ENCODE measurements at places on chromosomes 16 and 17.

DNA sequence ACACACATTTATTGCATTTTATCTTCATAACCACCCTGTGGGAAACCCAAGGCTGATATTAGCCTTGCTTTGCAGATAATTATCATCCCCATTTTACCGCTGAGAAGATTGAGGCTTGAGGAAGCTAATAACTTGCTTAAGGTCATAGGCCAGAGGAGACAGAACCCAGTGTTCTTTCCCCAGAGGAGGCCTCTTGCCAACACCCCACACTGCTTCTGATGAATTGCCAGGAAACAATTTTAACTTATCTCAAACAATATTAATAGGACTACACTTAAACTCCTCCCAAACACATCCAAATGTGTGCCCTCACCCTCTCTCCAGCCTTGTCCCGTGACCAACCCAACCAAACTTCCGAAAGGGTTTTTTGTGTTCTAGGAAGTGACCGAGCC is 2.1 kb upstream of the SPG7 start:
- no peak for DNase-seq

GRCh38 chr16:4968879-4969483 is 10.9 kb downstream of the SEC14L5 start:
- no peak for DNase-seq

DNA sequence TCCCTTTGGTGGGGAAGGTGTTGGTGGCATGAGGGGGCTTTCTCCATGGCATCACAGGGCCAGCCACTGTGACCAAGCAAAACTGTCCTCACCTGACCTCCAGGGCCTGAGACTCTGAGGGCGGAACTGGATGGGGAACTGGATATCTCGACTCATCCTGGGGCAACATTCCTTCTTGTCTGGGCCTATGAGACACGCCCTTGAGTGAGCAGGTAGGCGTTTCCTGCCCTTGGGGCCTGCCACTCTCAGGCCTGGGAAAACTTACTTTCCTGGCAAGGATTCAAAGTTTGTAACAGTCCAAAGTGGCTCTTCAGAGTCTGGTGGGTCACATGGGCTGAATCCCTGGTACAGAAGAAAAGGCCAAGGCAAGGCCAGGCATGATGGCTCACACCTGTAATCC is 9.6 kb downstream of the MT1X start:
- no peak for DNase-seq

- DNase-seq, result no peak
Measured at GRCh38 chr17:81338274-81339190, 43.4 kb upstream of the SLC38A10 start.

GRCh38 chr17:33049781-33050414 is 58.3 kb downstream of the SPACA3 start:
- DNase-seq, result no peak

DNA sequence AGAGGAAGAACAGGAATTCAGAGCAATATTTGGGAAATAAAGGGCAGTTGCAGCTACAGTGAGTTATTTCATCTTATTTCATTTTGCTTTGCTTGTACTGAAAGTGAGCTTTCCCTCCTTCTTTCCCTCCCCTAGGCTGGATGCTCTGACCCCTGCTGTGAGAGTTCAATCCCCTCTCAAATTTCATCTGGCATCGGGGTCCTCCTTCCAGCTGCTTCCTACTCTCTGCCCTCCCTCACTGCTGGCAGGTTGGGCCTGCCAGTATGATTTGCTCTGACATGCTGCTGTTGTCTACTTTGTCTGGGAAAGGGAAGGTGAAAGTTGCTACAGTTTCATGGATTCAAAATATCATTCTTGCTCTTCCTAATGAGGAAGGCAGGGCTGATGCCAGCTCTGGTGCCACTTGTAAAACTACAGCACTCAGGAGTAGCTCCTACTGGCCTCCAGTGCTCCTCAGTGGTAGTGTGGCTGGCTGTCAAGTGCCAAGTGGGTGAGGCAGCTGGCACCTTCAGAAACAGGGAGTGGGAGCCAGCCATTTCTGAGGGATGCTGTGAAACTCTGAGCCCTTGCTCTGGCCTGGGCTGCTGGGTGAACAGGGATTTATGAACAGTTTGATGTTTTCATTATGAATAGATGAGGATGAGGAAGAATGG is 408.6 kb downstream of the HAPSTR1 start:
- no peak for DNase-seq

GRCh38 chr17:48539177-48539576 is 5.7 kb downstream of the HOXB2 start:
- no peak for DNase-seq

DNA sequence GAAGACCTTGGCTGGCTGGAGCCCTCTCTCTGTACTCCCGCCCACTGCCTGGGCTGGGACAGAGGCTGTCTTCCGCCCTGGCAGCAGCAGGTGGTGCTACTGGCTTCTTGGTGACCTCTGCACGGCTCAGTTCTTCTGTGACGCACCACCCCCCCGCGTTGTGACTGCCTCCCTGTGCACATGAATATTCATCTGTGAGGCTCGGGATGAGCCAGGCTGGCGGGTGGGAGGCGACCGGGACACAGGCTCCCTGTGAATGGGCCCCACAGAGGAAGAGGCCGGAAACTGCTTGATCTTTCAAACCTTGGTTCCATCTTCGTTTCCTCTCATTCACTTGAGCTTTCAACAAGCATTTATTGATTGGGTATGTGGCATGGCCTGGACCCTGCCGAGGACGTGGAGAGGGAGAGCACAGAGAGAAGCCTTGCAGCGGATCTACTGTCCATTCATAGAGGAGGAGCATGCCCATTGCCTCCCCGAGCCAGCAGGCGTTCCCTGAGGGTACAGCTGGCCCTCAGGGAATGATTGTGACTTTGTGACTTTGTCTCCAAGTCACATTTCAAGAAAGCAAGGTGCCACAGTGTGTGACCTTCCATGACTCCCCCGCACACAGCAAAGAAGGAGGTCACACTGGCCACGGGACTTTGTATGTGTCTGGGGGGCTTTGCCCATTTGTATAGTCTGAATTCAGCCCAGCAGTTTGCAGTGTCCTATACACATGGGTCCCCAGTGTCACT is 45.0 kb downstream of the B9D1 start:
- DNase-seq, result no peak

GRCh38 chr17:32880671-32881453 is 3.9 kb upstream of the MYO1D start:
- DNase-seq, result no peak

- no peak for DNase-seq
Measured at GRCh38 chr16:3952737-3953131, 72.2 kb upstream of the CREBBP start.

DNA sequence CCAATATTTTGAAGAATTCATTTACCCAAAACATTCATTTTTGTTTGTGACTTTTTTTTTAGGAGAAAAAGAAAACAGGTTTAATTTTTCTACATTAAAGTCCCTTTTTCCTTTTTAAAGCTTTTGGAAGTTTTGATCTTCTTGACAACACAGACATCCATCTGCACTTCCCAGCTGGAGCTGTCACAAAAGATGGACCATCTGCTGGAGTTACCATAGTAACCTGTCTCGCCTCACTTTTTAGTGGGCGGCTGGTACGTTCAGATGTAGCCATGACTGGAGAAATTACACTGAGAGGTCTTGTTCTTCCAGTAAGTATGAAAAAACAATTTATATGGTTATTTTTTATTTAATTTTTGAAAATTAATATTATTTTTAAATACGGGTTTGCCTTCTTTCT is 37.2 kb downstream of the SIAH1 start:
- DNase-seq, result no peak

DNA sequence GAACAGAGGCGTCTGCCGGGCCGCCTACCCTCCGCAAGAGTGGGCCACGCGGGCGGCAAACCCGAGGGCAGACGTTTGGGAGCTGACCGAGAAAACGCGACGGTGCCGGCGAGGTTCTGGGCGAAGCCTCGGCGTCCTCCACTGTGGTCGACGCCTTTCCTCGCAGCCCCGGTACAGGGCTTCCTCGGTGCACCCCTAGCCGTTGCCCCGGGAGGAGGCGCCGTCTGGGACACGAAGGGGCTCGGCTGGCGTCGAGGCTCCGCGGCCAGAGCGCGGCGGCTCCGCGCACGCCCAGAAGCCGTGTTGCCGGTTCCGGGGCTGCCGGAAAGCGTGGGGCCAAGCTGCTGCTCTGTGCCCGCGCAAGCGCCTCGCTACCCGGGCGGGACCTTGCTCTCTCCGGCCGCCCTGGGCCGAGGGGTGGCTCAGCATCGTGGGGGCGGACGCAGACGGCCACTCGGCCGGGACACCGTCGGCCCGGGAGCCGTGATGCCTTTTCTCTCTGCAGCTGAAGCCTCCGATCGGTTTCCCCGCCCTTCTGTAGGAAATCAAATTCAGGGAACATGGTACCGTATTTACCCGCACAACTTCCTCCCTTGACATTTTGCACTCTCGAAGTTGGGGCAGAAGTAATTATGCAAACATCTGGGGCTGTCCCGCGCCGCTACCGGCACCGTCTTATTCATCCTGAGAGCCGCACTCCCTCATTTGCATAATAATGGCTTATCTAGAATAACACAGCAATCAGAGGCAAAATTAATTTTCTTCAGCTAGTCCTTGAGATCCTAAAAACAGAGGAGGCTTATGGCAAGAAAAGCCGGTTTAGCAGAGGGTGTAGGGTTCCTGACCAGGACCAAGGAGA is 7.3 kb upstream of the CBX8 start:
- peak; percentile 68 for DNase-seq

- no peak for DNase-seq
Measured at GRCh38 chr16:78638371-78638770, 538.9 kb downstream of the WWOX start.

- DNase-seq, result no peak
Measured at GRCh38 chr16:24273508-24274182, 17.5 kb downstream of the CACNG3 start.

DNA sequence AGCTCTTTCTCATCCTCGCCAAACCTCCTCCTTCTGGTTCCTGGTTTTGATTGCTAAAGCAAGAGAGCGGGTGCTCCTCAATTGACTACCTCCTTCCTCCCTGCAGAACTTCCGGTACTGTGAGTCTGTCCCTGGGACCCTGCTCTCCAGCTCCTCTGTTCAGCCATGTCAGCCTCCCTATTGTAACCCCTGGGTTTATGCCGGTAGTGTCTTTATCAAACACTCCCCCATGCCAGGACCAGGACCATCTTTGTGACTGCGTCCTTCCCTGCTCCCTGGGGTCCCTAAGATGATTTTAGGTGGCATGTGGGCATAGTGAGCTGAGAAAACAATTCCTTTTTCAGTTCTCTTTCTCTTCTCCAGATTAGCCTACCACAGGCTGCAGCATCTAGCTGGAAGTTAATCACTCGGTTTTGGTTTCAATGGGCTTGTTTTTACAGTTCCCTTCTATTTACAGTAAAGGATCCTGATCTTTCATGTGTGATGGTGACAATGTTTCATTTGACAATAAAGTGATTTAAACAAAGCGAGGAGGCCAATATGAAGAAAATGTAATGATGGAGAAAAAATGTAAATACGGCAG is 27.7 kb upstream of the IL21R start:
- no peak for DNase-seq

- DNase-seq, result no peak
Measured at GRCh38 chr16:901715-902601, 68.8 kb downstream of the LMF1 start.

- DNase-seq, result no peak
Measured at GRCh38 chr16:56929639-56930038, 2.3 kb upstream of the HERPUD1 start.

DNA sequence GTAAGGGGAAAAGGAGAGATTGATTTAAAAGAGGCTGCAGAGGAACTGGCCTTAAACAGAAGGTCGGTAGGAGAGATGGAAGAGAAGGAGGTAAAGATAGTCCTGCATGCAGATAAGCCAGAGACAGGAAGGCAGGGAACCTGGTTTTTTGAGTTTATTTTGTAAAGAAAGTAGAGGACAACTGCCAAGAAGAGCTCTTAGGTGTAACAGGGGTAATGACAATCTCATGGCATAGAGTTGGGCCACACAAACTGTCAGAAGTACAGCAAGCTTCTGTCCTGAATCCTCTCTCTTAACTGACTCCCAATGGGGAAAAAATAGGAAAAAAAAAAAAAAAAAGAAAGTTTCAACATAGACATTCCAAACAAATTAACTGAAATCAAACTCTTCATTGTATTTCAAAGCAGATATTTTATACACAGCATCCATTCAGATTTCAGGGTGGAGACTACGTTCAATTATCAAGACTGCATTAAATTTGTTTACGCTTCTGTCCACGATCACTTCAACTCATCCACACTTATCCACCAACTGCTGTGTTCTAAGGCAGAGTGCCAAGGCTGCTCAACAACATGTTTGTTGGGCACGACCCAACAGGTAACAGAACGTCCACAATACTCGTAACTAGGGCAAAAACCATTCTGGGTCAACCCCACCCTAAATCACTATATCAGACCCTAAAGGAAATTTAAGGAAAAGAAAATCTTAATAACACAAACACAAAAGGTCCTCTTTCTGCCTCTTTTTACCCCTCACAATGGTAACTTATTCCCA is 34.9 kb downstream of the USP31 start:
- no peak for DNase-seq

DNA sequence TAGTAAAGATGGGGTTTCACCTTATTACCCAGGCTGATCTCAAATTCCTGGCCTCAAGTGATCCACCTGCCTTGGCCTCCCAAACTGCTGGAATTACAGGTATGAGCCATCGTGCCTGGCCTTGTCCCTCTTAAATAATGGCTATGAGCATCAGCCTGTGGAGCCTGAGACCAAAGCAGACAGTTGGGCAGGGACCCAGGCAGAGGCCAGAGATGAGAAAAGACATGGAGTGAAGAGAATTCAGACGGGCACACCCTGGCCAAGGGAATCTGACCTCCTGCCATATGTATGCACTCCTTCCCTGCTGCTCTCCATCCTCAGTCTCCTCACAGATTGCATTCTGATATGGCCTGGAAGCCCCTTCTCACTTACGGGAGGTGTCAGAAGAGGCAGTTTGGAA is 98.4 kb upstream of the DNAH9 start:
- DNase-seq, result no peak

DNA sequence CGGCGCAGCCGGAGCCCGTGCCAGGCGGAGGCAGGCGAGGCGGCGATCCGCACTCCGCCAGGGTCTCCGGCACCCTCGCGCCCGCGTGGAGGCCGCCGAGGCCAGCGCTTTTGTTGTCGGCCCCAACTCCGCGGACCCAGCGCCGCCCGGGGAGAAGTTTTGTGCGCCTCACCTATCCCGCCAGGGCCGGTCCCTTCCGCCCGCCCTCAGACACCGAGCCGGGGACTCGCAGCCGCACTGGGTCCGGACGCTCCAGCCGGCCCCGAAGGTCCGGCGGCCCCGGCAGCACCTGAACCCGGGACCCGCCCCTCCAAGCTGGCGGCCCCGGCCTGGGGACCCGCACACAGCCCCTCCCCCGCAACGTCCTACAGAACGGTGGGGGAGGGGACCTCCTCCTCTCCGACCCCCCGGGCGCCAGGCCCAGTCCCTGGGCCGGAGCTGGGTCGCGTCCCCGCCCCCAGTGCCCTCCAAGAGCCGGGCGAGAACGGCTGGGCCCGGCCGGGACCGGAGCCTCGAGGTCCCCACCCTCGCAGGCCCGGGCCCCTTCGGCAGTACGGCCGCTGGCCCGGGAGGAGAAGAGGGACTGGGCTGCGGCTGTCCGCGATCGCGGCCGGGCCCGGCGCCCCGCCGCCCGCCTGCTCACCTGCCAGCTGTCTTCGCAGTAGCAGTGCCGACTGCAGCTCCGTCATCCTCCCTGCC is 698 bp downstream of the UBE2G1 start:
- DNase-seq, result peak; percentile 11
